Karpas-422 (cell line): ENCODE measurements at places on chromosomes 6 and 20. TPM values are rescaled to one million over a fixed set of nuclear protein-coding genes. Genes with fewer than 3 reads are reported as not detected.
A peak's percentile ranks its signal among the peaks of the same experiment; 100 is the strongest.

DNA sequence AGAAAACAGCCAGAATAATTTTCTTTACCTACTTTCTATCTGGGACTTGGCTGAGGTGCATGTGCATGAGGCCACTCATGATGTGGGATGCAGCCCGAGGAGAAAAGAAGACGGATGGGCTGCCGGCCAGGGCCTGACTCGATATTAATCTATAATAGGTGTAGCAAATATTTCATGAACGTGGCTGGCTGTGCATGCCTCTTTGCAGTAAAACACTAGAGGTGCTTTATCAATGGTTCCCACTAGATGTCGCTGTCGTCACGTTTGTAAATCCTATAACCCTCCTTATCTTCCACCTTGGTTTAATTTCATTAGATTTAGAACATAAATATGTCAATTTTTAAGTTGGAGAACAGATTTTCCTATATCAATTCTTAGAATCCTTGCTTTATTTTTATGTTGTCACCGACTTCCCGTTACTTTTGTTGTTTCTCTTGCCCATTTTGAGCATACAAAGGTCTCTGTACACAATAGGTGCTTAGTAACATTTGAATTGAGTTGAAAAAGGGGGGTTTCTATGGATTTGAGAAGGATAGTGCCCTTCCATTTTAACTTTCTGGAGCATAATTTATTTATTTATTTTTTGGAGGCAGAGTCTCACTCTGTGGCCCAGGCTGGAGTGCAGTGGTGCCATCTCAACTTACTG, 19.6 kb upstream of the FERMT1 start:
- DNase-seq = peak; percentile 85

DNA sequence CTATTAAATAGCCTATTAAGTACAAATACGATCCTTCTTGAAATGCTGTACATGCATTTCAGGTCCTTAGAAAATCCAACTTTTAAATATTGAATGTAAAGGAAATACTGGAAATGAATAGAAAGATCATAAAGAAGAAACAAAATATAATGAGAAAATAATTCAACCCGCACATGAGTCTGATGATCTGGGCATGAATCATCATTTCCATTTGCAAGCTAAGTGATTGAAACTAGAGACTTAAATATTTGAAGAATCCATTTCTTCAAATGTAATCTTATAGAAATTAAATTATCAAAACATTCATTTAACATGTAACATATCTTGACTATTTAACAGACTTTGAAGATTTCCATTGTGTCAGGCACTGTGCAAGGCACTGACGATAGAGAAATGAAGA, 977.0 kb downstream of the TFAP2A start:
- DNase-seq = no peak

- peak; percentile 31 for DNase-seq
These were observed 14.6 kb downstream of the TJAP1 start for GRCh38 chr6:43491750-43492661.

DNA sequence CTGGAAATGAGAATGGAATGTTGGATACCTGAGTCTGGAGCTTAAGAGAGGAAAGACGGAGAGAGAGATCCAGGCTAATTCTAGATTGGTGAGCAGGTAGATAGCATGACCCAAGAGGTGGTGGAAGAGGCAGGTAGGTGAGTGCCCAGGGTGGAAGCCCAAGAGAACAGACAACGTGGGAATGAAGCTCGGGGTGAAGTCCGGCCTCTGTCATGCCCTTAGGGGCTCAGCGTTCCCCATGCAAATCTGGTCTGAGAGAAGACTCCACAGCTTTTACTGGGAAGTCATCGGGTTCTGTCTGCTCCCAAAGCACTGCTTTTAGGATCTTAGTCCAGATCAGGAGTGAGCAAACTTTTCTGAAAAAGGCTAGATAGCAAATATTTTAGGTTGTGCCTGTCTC, 3.6 kb downstream of the NELFCD start:
- DNase-seq = no peak

Gene SEMG1
- total RNA-seq = not detected in 2 replicates

Gene DEF6
- total RNA-seq = 31.3 and 69.9 TPM in 2 replicates

- DNase-seq = no peak
These were observed 105.8 kb downstream of the RNF144B start for GRCh38 chr6:18492972-18493371.

- DNase-seq = no peak
These were observed 4.0 kb upstream of the CAP2 start for GRCh38 chr6:17389274-17389847.
